ENCODE measurements at places on chromosomes 4 and X. TPM values are rescaled to one million over a fixed set of nuclear protein-coding genes. Genes with fewer than 3 reads are reported as not detected.

GRCh38 chr4:26785810-26786209 is 74.8 kb upstream of the STIM2 start:
- DNase-seq: no peak
- no peaks in the 10 kb centered on the region for H3K36me3 ChIP-seq
- peaks cover 19% of the 10 kb centered on the region for H3K4me1 ChIP-seq
- no peaks in the 10 kb centered on the region for H3K27me3 ChIP-seq
- no peak overlapping the region for H3K27ac ChIP-seq

- H3K4me1 ChIP-seq: peaks cover 98% of the 10 kb centered on the region
- DNase-seq: no peak
- H3K27me3 ChIP-seq: no peaks in the 10 kb centered on the region
- H3K36me3 ChIP-seq: no peaks in the 10 kb centered on the region
- peak overlapping the region; percentile 19 for H3K4me3 ChIP-seq
Observed at GRCh38 chr4:6916587-6917460, 7.2 kb downstream of the TBC1D14 start.

Gene IRF2
- 32.8 TPM for total RNA-seq

- no peak overlapping the region for H3K4me3 ChIP-seq
- no peaks in the 10 kb centered on the region for H3K27me3 ChIP-seq
- H3K4me1 ChIP-seq: no peaks in the 10 kb centered on the region
- no peak for DNase-seq
- H3K36me3 ChIP-seq: no peaks in the 10 kb centered on the region
- H3K27ac ChIP-seq: no peak overlapping the region
Observed at GRCh38 chr4:69467797-69468196, 27.9 kb downstream of the UGT2B4 start.

DNA sequence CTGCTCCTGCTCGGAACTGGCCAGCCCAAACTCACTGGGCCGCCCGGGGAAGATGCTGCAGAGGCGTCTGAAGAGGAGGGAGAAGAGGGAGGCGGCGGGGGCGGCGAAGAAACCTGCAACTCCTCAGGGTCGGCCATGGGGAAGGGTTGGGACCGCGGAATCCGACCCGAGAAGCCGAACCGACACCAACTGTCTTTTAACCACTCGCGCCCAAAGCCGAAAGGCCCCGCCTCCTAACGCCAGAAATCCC is at the start of gene C4orf46:
Gene C4orf46 (minus strand): TSS at position 223 of the 250 bp plus-strand sequence. CDS start 86 bp downstream, at position 137.
- H3K27ac ChIP-seq: peak within 1 kb of the TSS; percentile 94
- no peaks in the 10 kb centered on the region for H3K27me3 ChIP-seq
- peaks cover 8% of the 10 kb centered on the region for H3K4me1 ChIP-seq
- H3K4me3 ChIP-seq: peak within 1 kb of the TSS; percentile 64
- no peak for DNase-seq

DNA sequence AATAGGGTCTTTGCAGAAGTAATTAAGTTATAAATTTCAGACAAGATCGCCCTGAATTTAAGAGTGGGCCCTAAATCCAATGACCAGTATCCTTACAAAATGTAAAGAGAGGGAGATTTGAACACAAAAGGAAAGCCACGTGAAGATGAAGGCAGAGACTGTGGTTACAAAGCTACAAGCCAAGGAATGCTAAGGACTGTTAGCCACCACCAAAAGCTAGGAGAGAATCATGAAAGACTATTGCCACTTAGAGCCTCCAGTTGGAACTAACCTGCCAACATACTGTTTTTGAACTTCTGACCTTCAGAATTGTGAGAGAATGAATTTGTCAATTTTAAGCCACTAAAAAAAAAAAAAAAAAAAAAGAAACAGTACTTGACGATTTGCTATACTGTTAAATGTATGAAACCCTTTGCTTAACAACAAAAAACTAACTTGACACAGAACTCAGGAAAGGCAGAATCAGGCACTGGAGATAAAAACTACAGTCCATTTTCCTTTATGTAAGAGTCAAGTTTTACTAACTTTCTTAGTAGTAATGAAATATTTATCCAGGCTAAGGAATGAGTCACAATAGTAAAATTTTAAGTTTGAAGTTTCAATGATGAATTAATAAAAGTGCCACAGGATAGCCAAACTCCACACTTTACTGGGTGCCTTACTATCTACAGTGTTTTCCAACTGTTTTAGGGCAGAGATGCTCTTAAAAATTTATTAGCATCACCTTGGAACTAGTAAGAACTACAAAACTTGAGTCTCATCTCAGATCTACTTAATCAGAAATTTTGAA is 25.1 kb downstream of the DHX15 start:
- H3K4me1 ChIP-seq: peaks cover 35% of the 10 kb centered on the region
- H3K36me3 ChIP-seq: no peaks in the 10 kb centered on the region
- DNase-seq: no peak
- no peak overlapping the region for H3K27ac ChIP-seq
- H3K4me3 ChIP-seq: no peak overlapping the region

GRCh38 chrX:100207331-100208024 is 202.6 kb downstream of the PCDH19 start:
- H3K4me3 ChIP-seq: no peak overlapping the region
- no peak overlapping the region for H3K27ac ChIP-seq
- no peaks in the 10 kb centered on the region for H3K36me3 ChIP-seq
- H3K4me1 ChIP-seq: no peaks in the 10 kb centered on the region

GRCh38 chr4:88418411-88418810 is 38.5 kb upstream of the HERC5 start:
- peaks cover 12% of the 10 kb centered on the region for H3K36me3 ChIP-seq
- no peaks in the 10 kb centered on the region for H3K4me1 ChIP-seq
- H3K27me3 ChIP-seq: no peaks in the 10 kb centered on the region
- no peak overlapping the region for H3K4me3 ChIP-seq

GRCh38 chr4:137082061-137082460 is 450.2 kb downstream of the PCDH18 start:
- DNase-seq: no peak
- H3K4me3 ChIP-seq: no peak overlapping the region
- H3K27ac ChIP-seq: no peak overlapping the region

DNA sequence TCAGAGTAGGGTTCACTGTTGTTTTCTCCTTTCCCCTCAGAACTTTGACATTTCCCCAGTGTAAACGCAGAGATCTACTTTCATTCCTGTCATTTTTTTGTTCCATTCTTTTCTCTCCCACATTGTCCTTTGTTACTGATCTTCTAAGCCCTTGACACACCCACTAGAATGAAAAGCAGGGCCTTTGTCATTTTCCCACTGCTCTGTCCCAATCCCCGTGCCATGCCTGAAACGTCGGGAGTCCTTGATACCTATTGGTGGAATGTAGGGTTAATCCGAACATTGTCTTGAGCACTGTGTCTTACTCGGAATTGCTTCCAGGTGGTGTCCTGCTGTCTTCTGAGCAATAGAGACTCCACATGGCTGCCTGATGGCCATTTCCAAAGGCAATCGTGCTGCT is 887.1 kb upstream of the FRG1 start:
- no peaks in the 10 kb centered on the region for H3K27me3 ChIP-seq
- no peak for DNase-seq
- no peaks in the 10 kb centered on the region for H3K4me1 ChIP-seq
- H3K27ac ChIP-seq: no peak overlapping the region
- H3K36me3 ChIP-seq: no peaks in the 10 kb centered on the region

GRCh38 chr4:102692474-102692873 is 68.3 kb downstream of the MANBA start:
- peak overlapping the region; percentile 57 for H3K27ac ChIP-seq
- no peak overlapping the region for H3K4me3 ChIP-seq
- H3K36me3 ChIP-seq: peaks cover 25% of the 10 kb centered on the region
- H3K27me3 ChIP-seq: no peaks in the 10 kb centered on the region
- no peak for DNase-seq
- peaks cover 34% of the 10 kb centered on the region for H3K4me1 ChIP-seq

Gene SSX7
- not detected for total RNA-seq

DNA sequence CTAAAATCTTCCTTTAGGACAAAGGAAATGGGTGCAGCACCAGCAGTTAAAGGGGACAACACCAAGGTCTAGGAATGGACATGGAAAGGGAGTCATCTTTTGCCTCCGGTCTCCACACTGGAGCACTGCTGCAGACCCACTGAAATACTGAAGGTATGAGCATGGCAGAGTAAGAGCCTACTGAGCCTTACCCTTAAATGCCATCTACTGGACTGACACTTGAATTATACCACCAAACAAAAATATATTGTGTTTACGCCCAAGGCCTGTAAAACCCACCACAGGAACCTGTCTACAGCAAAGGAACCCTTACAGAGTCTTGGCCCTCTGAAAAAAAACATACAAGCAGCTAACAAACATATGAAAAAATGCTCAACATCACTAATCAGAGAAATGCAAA is 443.4 kb downstream of the CCSER1 start:
- no peak for DNase-seq
- no peaks in the 10 kb centered on the region for H3K4me1 ChIP-seq
- no peak overlapping the region for H3K27ac ChIP-seq
- H3K4me3 ChIP-seq: no peak overlapping the region
- no peaks in the 10 kb centered on the region for H3K36me3 ChIP-seq

GRCh38 chr4:146949559-146949958 is 3.9 kb upstream of the TTC29 start:
- H3K4me3 ChIP-seq: no peak overlapping the region
- no peaks in the 10 kb centered on the region for H3K36me3 ChIP-seq
- DNase-seq: no peak
- H3K27me3 ChIP-seq: peaks cover 17% of the 10 kb centered on the region
- H3K4me1 ChIP-seq: peaks cover 6% of the 10 kb centered on the region

- H3K27ac ChIP-seq: no peak overlapping the region
- no peaks in the 10 kb centered on the region for H3K36me3 ChIP-seq
- no peaks in the 10 kb centered on the region for H3K4me1 ChIP-seq
- no peak for DNase-seq
- H3K27me3 ChIP-seq: no peaks in the 10 kb centered on the region
Observed at GRCh38 chr4:81335122-81335912, 120.3 kb upstream of the PRKG2 start.

- H3K27me3 ChIP-seq: no peaks in the 10 kb centered on the region
- H3K4me3 ChIP-seq: no peak overlapping the region
- no peak for DNase-seq
- no peak overlapping the region for H3K27ac ChIP-seq
- no peaks in the 10 kb centered on the region for H3K36me3 ChIP-seq
- H3K4me1 ChIP-seq: peaks cover 2% of the 10 kb centered on the region
Observed at GRCh38 chr4:40040908-40041307, 15.7 kb upstream of the N4BP2 start.

Gene RAB41
- not detected for total RNA-seq

DNA sequence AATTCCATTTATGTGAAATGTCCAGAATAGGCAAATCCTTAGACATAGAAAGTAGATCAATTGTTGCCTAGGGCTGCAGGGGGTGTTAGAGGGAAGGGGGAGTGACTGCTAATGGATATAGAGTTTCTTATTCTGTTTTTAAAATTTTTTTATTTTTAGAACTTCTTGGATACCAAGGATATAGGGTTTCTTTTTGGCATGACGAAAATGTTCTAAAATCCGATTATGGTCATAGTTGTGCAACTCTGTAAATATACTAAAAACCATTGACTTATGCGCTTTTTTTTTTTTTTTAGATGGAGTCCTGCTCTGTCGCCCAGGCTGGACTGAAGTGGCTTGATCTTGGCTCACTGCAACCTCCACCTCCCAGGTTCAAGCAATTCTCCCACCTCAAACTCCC is 125.2 kb upstream of the USP9X start:
- no peak overlapping the region for H3K27ac ChIP-seq
- no peaks in the 10 kb centered on the region for H3K4me1 ChIP-seq
- no peaks in the 10 kb centered on the region for H3K36me3 ChIP-seq
- H3K27me3 ChIP-seq: no peaks in the 10 kb centered on the region
- DNase-seq: no peak

DNA sequence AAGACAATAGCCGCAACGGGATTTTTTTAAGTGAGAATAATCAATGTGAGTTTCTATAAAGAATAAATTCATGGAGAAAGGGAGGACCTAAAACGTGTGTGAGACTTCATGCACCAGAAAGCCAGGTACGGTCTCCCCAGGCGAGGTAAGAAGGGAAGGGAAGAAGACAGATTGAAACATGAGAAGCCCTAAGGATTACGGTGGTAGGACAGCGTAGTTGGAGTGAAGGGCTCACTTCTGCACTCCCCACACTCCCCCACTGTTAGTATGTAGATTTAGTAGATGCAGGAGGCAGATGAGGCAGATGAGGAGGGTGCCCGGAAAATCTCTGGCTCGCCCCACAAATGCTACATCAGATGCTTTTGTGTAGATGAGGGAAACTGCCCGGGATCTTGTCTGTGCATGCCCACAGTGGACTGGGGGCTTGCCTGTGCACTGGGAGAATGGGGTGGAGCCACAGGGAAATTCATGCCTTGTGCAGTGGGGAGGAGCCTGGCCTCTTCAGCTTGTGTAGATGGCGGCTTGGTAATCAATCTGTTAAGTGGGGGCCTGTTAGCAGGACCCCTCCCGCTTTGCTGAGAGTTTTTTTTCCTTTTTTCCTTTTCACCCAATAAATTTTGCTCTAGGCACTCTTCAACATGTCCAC is 1544.5 kb upstream of the TENM3 start:
- no peaks in the 10 kb centered on the region for H3K36me3 ChIP-seq
- H3K4me3 ChIP-seq: no peak overlapping the region
- H3K27me3 ChIP-seq: no peaks in the 10 kb centered on the region
- no peak for DNase-seq

Gene SULT1B1
- total RNA-seq: 25.0 TPM

Gene KLB
- total RNA-seq: 0.34 TPM

Gene PABPC5
- 2.1 TPM for total RNA-seq

- no peaks in the 10 kb centered on the region for H3K36me3 ChIP-seq
- H3K4me3 ChIP-seq: no peak overlapping the region
Observed at GRCh38 chr4:112952313-112952700, 97.1 kb upstream of the ANK2 start.

Gene MAP7D2
- 1.5 TPM for total RNA-seq

Gene WNK3
- total RNA-seq: 1.7 TPM

Gene EDNRA
- total RNA-seq: 41.8 TPM

GRCh38 chr4:47469951-47470350 is 6.4 kb upstream of the COMMD8 start:
- DNase-seq: no peak
- no peaks in the 10 kb centered on the region for H3K36me3 ChIP-seq
- no peak overlapping the region for H3K4me3 ChIP-seq
- H3K4me1 ChIP-seq: no peaks in the 10 kb centered on the region

DNA sequence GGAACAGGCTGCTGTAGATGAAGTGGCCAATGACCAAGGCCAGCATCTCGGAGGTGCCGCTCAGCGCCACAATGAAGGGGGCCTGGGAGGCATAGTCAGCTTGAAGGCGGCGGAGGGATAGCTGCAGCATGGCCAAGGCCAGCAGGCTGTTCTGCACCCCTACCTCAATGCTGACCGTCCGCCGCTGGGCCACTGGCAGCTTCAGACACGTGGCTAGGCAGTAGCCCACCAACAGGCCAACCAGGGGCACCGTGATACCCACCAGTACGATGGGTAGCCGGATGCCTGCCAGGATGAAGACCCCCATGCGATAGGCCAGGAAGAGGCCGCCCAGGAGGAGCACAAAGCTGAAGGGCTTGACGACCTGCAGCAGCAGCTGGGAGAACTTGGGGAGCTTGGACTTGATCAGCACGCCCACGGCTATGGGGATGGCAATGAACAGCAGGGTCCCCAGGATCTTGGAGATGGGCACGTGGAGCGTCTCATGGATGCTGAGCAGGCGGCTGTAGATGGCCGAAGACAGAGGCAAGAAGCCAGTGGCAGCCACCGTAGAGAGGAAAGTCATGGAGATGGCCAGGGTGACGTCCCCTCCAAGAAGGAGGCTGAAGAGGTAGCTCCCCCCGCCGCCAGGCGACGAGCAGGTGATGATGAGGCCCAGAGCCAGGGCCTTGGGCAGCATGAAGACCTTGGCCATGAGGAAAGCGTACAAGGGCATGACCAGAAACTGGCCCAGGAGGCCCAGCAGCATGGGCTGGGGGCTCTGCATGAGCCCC is 1.3 kb upstream of the UBL4A start:
- H3K36me3 ChIP-seq: no peaks in the 10 kb centered on the region
- DNase-seq: no peak
- H3K27ac ChIP-seq: peak overlapping the region; percentile 74
- H3K4me1 ChIP-seq: peaks cover 6% of the 10 kb centered on the region

Data from left lung (tissue), 14 donors.